ENCODE measurements at places on chromosomes 4 and X.

- H3K27me3 ChIP-seq = no peaks in the 10 kb centered on the region
- H3K36me3 ChIP-seq = no peaks in the 10 kb centered on the region
- H3K4me1 ChIP-seq = peaks cover 10% of the 10 kb centered on the region
- H3K27ac ChIP-seq = no peak overlapping the region
- peak; percentile 11 for DNase-seq
These were observed 35.5 kb downstream of the HTRA3 start for GRCh38 chr4:8304827-8305695.

GRCh38 chr4:85807247-85807950 lies 332.4 kb downstream of the ARHGAP24 start:
- no peak overlapping the region for H3K27ac ChIP-seq
- no peaks in the 10 kb centered on the region for H3K4me1 ChIP-seq
- H3K27me3 ChIP-seq = no peaks in the 10 kb centered on the region

DNA sequence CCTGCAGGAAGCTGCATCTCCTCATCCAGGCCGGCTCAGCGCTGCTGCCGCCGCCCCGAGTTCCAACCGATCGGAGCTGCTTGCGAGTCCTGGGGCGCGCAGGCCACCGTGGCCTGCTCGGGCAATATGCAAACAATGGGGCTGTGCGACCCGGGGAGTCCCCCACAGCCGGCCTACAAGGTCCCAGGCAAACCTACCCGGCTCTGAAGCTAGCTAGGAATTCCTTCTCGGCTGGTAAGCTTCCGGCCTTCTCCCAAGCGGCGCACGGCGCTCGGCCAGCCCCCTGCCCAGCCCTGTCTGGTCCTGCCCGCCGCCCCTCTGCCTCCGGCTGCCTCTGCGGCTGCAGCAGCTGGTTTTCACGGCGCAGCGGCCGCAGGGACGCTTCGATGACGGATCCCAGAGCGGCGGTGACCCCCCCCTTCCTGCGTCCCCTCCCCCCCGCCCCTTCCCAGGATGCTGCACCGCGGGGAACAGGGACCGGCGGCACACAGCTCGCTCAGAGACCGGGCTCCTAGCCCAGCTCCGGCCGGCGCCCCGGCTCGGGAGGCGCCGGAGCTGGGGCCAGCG lies 59.4 kb downstream of the TSC22D3 start:
- DNase-seq = peak; percentile 78
- H3K27me3 ChIP-seq = no peaks in the 10 kb centered on the region
- peak overlapping the region; percentile 72 for H3K4me3 ChIP-seq
- H3K4me1 ChIP-seq = peaks cover 9% of the 10 kb centered on the region
- peak overlapping the region; percentile 98 for H3K27ac ChIP-seq

DNA sequence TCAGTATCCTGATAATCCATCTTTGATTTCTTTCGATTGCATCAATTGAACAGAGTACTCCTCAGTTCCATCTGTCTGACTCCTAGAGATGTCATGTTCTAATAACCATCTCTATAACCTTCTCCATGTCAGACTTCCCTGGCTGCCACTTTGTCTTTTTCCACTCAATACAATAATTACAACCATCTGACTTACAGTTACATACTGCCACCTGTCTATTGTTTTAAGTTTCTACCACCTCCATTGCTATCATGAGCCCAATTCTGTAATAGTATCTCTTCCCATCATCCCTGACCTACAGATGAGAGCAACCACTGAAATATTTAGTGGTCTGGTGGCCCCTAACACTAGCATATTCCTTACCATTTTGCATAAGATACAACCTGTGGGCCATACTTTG lies 439.2 kb upstream of the FAM47C start:
- H3K27ac ChIP-seq = no peak overlapping the region
- no peaks in the 10 kb centered on the region for H3K36me3 ChIP-seq
- no peaks in the 10 kb centered on the region for H3K4me1 ChIP-seq
- H3K27me3 ChIP-seq = no peaks in the 10 kb centered on the region

- peak; percentile 37 for DNase-seq
- H3K4me1 ChIP-seq = no peaks in the 10 kb centered on the region
- H3K27me3 ChIP-seq = no peaks in the 10 kb centered on the region
These were observed 93.7 kb upstream of the TRPC3 start for GRCh38 chr4:122045533-122045932.

GRCh38 chr4:128591482-128591881 lies 218.0 kb upstream of the JADE1 start:
- H3K4me1 ChIP-seq = no peaks in the 10 kb centered on the region
- H3K36me3 ChIP-seq = no peaks in the 10 kb centered on the region
- no peak overlapping the region for H3K27ac ChIP-seq
- H3K27me3 ChIP-seq = no peaks in the 10 kb centered on the region

- H3K36me3 ChIP-seq = no peaks in the 10 kb centered on the region
- no peak overlapping the region for H3K4me3 ChIP-seq
- no peaks in the 10 kb centered on the region for H3K27me3 ChIP-seq
- no peaks in the 10 kb centered on the region for H3K4me1 ChIP-seq
- DNase-seq = no peak
These were observed 21.1 kb upstream of the UVSSA start for GRCh38 chr4:1325681-1326635.

DNA sequence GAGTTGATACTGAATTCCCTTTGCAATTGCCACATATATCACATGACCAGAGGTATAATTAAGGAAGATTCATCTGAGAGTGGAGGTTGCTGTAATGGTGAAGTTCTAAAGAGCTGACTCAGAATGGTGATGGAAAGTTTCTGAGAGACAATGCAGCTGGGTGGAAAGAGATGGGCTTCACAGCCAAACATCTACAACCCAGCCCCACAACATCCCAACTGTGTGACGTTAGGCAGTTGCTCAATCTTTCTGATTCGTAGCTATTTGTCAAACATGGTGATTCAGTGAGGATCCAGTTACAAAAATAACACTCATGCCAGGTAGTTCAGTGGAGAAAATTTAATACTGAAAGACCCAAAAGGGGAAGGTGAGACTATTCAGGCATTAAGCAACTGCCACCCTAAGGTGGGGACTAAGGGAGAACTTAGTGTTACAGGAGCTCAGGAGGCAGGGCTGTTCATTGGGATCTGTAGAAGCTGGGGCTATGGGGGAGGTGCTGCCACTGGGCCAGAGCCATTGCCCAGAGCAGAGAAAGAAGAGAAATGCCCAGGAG lies 6.9 kb upstream of the AFF1 start:
- DNase-seq = no peak
- no peaks in the 10 kb centered on the region for H3K4me1 ChIP-seq
- H3K4me3 ChIP-seq = no peak overlapping the region
- H3K36me3 ChIP-seq = no peaks in the 10 kb centered on the region
- H3K27me3 ChIP-seq = no peaks in the 10 kb centered on the region

DNA sequence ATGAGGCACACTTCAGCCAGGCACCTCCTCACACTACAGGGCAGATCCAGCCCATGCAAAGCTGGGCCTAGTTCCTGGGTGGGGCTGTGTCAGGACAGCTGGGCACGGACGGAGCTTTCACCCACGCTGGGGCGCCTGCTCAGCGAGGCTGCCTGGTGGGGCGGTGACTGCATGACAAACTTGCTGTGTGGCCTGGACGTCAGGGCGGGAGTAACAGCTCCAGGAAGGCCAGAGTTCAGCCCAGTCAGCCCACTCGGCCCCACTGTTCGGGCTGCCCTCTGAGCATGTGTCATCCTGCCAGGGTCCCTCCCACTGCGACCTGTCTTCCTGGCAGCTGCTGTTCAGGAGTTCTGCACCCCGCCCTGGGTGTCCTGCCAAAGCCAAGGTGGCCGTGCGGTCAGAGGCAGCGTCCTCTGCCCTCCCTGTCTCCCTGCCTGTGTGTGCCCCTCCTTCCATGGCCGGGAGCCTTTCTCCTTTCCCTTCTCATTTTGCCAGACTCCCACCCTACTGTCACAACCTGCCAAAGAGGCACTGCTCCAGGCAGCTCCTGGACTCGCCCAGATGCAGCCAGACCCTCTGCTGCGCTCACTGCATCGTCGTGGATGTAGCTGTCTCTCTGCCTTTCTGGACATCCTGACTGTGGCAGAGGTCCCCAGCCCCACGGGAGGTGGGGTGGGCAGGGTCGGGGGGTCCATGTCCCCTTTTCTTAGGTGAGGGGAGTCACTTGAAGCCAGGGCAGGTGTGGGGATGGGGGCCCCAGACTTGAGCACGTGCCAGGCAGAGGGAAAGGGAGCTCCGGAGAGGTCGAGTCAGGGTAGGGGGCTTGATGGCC lies 33.0 kb upstream of the KIAA0232 start:
- no peak overlapping the region for H3K27ac ChIP-seq
- H3K27me3 ChIP-seq = no peaks in the 10 kb centered on the region
- DNase-seq = no peak
- H3K4me1 ChIP-seq = peaks cover 6% of the 10 kb centered on the region
- no peaks in the 10 kb centered on the region for H3K36me3 ChIP-seq
- no peak overlapping the region for H3K4me3 ChIP-seq

- H3K4me1 ChIP-seq = no peaks in the 10 kb centered on the region
- no peak overlapping the region for H3K4me3 ChIP-seq
- H3K27me3 ChIP-seq = no peaks in the 10 kb centered on the region
- no peak overlapping the region for H3K27ac ChIP-seq
- no peaks in the 10 kb centered on the region for H3K36me3 ChIP-seq
These were observed 113.5 kb downstream of the NDST4 start for GRCh38 chr4:114999880-115000279.

DNA sequence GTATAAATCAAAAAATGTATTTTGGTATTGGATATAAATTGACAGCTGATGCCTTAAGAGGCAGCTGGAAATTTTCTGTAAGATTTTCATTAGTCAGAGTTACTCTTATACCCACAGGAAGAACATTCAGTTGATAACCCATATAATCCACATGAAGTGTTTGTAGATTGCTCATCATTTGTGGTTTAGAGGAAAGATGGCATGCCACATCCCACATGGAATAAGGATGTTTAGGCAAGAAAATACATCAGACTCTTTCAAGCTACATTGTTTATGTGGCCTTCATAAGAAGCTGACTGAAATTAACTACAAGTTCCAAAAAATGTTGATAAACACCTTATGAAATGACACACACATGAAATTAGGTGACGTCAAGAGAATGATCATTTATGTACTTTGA lies 56.6 kb downstream of the AREG start:
- H3K4me1 ChIP-seq = peaks cover 3% of the 10 kb centered on the region
- no peak overlapping the region for H3K27ac ChIP-seq
- no peaks in the 10 kb centered on the region for H3K27me3 ChIP-seq
- DNase-seq = no peak
- H3K36me3 ChIP-seq = no peaks in the 10 kb centered on the region

DNA sequence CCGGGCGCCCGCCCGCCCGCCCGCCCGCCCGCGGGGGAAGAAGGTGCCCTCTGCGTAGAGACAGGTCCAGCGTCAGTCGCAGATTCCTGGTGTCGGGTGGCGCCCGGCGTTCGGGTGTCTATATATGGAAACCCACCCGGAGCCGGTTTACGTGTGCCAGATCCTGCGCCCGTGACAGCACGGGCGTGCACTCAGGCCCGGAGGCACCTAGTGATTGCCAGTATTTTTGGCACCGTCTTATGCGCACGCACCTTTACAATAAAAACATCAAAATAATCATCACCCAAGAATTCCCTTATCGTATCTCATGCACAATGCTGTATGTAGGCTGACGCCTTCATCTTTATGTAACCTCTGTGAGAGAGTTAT lies 519 bp downstream of the SLC25A4 start:
- H3K27me3 ChIP-seq = peaks cover 42% of the 10 kb centered on the region
- no peaks in the 10 kb centered on the region for H3K36me3 ChIP-seq
- H3K4me1 ChIP-seq = peaks cover 5% of the 10 kb centered on the region

GRCh38 chr4:6955261-6955911 lies 45.8 kb downstream of the TBC1D14 start:
- no peak overlapping the region for H3K4me3 ChIP-seq
- H3K36me3 ChIP-seq = no peaks in the 10 kb centered on the region
- H3K27me3 ChIP-seq = no peaks in the 10 kb centered on the region
- H3K27ac ChIP-seq = peak overlapping the region; percentile 62

DNA sequence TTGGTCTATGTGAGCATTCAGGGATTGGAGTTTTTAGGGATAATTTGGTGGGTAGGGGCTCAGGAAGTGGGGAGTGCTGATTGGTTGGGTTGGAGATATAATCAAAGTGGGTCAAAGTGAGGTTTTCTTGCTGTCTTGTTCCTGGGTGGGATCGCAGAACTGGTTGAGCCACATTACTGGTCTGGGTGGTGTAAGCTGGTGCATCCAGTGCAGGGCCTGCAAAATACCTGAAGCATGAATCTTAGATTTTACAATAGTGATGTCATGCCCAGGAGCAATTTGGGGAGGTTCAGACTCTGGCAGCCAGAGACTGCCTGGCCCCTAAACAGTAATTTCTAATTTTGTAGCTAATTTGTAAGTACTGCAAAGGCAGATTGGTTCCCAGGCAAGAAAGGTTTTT lies 665.6 kb upstream of the PRKX start:
- H3K36me3 ChIP-seq = no peaks in the 10 kb centered on the region
- no peak overlapping the region for H3K4me3 ChIP-seq
- H3K27me3 ChIP-seq = no peaks in the 10 kb centered on the region
- no peak overlapping the region for H3K27ac ChIP-seq
- H3K4me1 ChIP-seq = no peaks in the 10 kb centered on the region

GRCh38 chr4:16865209-16865896 lies 33.1 kb downstream of the LDB2 start:
- H3K27ac ChIP-seq = peak overlapping the region; percentile 45
- no peak for DNase-seq
- H3K4me3 ChIP-seq = no peak overlapping the region
- H3K36me3 ChIP-seq = no peaks in the 10 kb centered on the region

DNA sequence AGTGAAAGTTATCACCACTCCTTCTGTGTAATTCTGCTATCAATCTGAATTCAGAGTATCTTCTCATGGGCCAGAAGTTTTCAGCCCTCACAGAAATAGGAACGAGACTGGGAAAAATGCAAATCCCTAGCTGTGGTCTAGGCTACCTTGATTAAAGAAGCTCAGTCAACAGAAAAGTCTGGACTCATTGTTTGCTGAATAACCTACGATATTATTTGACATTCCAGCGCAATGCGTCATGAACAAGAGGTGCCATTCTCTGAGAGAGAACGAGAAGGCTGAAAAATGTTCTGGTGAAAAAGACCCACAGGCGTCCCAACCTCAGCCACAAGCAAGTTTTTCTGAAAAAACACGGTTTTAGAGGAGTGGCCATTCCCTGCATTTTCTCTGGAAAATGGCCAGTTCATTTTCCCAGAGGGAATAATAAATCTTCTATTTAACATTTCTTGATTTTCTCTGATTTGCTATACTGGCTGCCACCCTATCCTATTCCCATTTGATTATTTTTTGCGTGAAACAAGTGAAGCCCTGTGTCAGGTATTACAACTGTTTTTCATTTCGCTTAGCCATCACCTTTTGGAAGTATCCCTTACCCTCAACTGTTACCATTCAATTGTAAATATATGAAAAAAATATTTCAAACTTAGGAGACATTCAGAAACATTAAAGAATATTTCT lies 1117.6 kb upstream of the PRKX start:
- peak; percentile 7 for DNase-seq
- H3K36me3 ChIP-seq = no peaks in the 10 kb centered on the region
- no peak overlapping the region for H3K27ac ChIP-seq

DNA sequence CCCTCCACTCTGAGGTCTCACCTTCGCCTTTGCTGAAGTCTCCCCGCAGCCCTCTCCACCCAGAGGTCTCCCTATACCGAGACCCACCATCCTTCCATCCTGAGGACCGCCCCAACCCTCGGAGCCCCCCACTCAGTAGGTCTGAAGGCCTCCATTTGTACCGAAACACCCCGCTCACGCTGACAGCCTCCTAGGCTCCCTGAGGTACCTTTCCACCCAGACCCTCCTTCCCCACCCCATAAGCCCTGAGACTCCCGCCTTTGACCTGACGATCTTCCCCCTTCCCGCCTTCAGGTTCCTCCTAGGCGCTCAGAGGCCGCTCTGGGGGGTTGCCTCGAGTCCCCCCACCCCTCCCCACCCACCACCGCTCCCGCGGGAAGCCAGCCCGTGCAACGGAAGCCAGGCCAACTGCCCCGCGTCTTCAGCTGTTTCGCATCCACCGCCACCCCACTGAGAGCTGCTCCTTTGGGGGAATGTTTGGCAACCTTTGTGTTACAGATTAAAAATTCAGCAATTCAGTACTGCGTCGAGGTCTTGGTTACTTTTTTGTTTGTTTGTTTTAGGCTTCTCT lies 5.0 kb downstream of the SOD3 start:
- H3K27ac ChIP-seq = no peak overlapping the region
- no peaks in the 10 kb centered on the region for H3K4me1 ChIP-seq
- H3K36me3 ChIP-seq = no peaks in the 10 kb centered on the region
